AG08395 (cell line): ENCODE measurements at places on chromosomes 1 and 21.
A peak's percentile ranks its signal among the peaks of the same experiment; 100 is the strongest.

- peak; percentile 75 for DNase-seq
Measured at GRCh38 chr1:160206036-160206389, 829 bp downstream of the PEA15 start.

DNA sequence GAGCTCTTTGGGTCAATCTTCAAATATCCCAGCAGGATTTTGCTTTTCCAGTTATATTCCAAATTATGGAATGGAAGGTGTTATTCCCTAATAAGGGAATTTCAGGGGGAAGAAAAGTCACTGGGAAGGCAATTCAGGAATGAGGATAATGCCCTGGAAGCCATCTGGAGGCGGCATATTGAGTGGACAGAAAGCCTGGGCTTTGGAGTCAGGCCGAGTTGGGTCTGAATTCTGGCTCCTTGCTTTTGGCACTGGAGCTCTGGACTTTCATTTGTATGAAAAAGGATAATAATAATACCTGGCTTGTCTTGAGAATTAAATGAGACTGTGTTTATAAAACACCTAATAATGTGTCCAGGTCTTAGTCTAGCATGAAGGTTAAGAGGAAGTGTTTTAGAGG is 16.5 kb downstream of the GREM2 start:
- DNase-seq: no peak

DNA sequence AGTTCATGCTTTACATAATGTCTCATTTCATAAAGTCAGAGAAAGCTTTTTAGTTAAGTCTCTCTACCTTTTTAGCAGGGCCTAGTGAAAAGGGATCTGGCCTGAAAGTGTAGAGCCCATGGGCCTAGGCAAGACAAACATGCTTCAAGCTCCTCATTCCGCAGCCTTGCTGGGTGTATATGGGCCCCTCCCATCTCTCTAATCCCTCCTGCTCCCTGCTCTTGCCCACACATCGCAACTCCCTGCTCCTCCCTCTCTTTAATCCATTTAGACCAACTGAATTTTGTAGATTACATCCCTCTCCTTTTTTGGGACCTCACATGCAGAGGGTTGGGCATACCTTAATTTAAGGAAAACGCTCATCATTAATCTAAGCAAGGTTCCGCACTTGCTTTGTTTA is 42.3 kb upstream of the CCDC190 start:
- DNase-seq: no peak

- DNase-seq: no peak
Measured at GRCh38 chr1:175307160-175307559, 114.6 kb upstream of the KIAA0040 start.

- DNase-seq: no peak
Measured at GRCh38 chr1:211667065-211667617, 8.3 kb downstream of the NEK2 start.

GRCh38 chr1:59521456-59521855 is 224.6 kb downstream of the FGGY start:
- DNase-seq: no peak
